ENCODE measurements at places on chromosomes 2 and 18. TPM values are rescaled to one million over a fixed set of nuclear protein-coding genes. Genes with fewer than 3 reads are reported as not detected.

The ASNSD1 gene
- total RNA-seq = 48.5 TPM

The STRADB gene
- total RNA-seq = 40.5 TPM

- H3K4me1 ChIP-seq = no peaks in the 10 kb centered on the region
- DNase-seq = no peak
- H3K36me3 ChIP-seq = no peaks in the 10 kb centered on the region
- no peak overlapping the region for H3K4me3 ChIP-seq
Measured at GRCh38 chr18:8299054-8299980, 309.9 kb upstream of the RAB12 start.

DNA sequence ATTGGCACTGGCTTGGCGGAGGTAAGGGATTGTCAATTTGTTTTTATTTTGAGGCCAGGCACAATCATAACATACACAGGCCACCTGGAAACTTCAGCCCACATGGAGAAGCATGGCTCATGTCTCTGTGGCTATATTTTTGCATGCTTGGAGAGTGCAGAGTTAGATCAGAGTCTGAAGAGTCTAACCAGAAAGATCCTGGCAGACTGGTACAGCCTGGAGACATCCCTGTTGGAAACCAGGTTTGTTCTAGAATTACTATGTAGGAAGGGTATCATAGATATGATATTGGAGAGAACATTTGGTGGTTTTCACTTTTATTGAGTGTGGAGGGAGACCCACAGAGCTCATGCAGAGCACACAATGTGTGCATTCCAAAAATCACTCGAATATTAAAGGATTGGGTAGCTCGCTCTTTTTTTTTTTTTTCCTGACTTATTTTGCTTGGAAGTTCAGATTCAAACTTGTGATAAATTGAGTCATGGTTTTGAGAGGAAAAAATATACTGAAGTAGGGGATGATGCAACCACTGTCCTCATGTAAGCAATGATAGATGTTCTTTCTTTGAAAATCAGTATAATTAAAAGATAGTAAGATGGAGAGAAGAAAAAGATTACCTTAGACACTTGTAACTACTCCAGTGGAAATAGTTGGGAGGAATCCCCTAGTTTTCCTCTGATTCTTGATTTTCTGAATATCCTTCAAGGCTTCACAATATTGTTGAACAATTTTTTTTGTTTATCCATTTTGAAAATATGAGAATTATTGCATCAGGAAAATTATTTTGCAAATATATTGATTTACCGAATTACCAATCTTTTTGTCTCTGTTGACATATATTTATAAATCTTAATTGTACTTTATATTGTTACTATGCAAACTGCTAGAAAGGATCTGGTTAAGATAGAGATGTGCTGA lies 185.7 kb upstream of the ZEB2 start:
- no peak overlapping the region for H3K4me3 ChIP-seq
- no peaks in the 10 kb centered on the region for H3K27me3 ChIP-seq
- H3K4me1 ChIP-seq = no peaks in the 10 kb centered on the region
- no peak overlapping the region for H3K27ac ChIP-seq
- no peaks in the 10 kb centered on the region for H3K36me3 ChIP-seq

Data from H9 (cell line).